ENCODE measurements at places on chromosomes 16 and 17.

- DNase-seq, result no peak
These were observed 504.6 kb downstream of the HS3ST4 start for GRCh38 chr16:26196310-26196709.

- DNase-seq, result no peak
These were observed 24.9 kb upstream of the MYH2 start for GRCh38 chr17:10574324-10574723.

GRCh38 chr16:52460639-52461178 lies 86.2 kb downstream of the TOX3 start:
- no peak for DNase-seq

GRCh38 chr17:9771465-9771864 lies 19.9 kb downstream of the DHRS7C start:
- no peak for DNase-seq

GRCh38 chr17:61255647-61256046 lies 144.0 kb upstream of the TBX2 start:
- no peak for DNase-seq

DNA sequence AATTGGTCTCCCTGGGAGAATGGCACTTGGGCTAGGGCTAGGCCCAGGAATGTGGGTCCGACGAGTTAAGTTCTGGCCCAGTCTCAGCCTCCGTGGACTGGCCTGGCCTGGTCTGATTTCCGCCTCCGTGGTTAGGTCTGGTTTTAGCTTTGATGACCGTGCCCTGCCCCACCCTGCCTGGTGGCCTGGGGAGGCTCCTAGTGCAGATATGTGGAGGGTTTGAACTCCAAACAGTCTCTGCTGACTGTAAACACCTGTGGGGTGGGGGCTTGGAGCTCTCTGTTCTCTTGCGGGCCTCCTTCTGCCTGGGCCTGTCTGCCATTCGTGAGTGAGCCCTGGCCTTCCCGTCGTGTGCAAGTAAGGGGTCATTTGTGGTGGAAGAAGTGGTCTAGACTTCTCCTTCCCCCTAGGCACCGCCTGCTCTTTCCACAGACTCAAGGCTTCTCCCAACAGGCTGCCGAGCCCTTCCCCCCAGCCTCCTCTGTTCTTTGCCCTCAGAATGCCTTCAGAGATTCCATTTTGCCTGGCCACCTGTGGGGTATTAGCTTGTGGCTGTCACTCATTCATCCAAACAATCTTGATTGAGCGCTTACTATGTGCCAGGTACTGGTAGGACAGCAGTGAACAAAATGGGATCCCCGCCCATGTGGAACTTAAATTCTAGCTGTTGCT lies 1.6 kb downstream of the ATP6V0C start:
- DNase-seq, result no peak

- DNase-seq, result no peak
These were observed 18.5 kb downstream of the MRPL45 start for GRCh38 chr17:38315497-38315896.

DNA sequence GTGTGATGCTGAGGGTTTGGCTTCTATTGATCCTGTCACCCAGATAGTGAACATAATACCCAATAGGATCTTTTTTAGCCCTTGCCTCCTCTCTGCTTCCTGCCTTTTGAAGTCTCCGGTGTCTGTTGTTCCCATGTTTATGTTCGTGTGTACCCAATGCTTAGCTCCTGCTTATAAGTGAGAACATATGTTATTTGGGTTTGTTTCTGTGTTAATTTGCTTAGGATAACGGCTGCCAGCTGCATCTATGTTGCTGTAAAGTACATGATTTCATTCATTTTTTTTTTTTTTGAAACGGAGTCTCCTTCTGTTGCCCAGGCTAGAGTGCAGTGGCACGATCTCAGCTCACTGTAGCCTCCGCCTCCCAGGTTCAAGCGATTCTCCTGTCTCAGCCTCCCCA lies 23.0 kb downstream of the DUS2 start:
- DNase-seq, result no peak

GRCh38 chr17:27466376-27466742 lies 10.1 kb downstream of the KSR1 start:
- DNase-seq, result no peak

DNA sequence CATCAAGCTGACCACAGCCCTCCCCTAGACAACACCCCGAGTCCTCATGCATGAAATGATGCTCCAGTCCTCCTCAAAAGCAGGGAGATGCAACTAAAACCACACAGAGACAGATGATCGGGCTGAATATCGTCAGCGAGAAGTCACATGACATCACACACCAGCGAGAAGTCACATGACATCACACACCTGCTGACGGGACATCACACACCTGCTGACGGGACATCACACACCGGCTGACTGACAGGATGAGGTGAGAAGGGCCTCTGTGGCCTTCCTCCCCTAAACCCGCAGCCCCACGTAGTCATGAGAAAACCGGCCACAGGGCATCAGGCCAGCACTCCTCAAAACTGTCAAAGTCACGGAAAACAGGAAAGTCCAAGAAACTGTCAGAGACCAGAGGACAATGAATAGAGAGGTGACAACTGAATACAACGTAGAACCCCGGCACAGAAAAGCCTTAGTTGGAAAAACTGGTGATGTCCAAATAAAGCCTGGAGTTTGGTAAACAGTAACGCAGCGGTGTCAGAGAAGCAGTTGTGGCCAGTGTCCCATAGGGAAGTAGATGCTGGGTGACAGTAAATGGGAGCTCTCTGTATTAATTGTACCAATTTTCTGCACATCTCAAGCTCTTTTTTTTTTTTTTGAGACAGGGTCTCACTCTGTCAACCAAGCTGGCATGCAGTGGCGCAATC lies 14.3 kb downstream of the LITAF start:
- DNase-seq, result no peak

DNA sequence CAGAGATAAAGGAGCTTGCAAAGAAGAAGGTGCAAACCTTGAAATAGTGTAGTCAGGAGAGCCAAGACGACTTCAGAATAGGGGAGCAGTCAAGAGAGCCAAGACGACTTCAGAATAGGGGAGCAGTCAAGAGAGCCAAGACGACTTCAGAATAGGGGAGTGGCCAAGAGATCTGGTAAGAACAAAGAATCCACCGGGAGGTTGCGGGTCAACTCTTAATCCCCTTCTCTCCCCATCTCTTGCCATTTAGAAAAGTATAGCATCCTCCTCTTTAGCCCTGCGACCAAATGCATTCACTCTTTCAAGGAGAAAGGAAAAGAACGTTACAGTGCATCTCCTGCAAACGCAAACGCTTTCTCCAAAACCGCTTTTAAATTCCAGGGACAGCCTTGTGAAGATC lies 713 bp downstream of the KNOP1 start:
- DNase-seq, result no peak

GRCh38 chr16:81537721-81538561 lies 93.3 kb downstream of the CMIP start:
- no peak for DNase-seq

DNA sequence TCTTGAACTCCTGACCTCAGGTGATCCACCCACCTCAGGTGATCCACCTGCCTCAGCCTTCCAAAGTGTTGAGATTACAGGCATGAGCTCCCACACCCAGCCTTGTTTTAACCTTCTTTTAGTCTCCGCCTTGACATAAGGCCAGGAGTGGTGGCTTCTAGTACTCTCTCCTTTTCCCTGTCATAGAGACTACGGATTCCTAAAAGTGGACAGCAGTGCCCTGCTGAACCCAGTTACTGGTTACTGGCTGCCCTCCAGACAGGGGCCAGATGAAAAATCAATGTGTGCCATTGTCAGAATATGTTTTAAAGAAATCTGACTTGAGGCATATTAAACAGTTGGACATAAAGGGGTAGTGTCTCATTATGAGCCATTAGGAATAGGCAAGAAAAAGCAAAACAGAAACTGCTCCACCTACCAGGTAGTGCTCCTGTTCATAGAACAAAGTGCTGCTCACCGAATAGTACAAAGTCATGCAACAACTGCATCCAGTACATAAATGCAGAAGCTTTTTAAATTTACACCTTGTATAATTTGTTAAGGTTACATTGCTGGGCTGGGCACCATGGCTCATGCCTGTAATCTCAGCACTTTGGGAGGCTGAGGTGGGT lies 32.1 kb downstream of the TRIM25 start:
- DNase-seq, result no peak

GRCh38 chr16:70805380-70805779 lies 4.4 kb upstream of the VAC14 start:
- DNase-seq, result no peak

GRCh38 chr16:228151-228851 lies 948 bp downstream of the LUC7L start:
- no peak for DNase-seq

- no peak for DNase-seq
These were observed 48.8 kb downstream of the PITPNM3 start for GRCh38 chr17:6507535-6507934.

GRCh38 chr16:31052114-31052513 lies 18.8 kb downstream of the STX4 start:
- DNase-seq, result no peak

DNA sequence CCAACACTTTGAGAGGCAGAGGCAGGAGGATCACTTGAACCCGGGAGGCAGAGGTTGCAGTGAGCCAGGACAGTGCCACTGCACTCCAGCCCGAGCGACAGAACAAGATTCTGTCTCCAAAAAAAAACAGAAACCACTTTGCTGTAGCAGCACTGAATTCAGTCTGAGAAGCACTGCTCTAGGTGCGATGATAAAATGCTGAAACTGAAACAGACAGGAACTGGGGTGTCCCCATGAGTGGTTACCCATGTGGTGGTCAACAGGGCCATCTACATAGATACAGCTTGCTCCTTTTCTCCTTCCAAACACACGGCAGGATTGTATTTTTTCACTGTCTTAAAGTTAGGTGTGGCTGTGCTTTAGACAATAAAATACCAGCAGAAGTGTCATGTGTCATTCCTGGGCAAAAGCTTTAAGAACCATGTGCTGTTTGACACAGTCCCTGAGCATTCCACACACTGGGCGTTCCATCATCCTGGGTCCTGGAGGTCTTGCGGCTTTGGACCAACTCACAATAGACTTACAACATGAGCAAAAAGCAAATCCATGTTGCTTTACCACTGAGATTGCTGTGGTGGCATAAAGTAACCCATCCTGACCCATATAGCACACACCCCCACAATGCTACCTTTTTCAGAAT lies 11.5 kb downstream of the GAS7 start:
- DNase-seq, result no peak

GRCh38 chr16:77430360-77430759 lies 4.5 kb downstream of the ADAMTS18 start:
- no peak for DNase-seq

GRCh38 chr17:10050597-10051101 lies 145.6 kb upstream of the RCVRN start:
- DNase-seq, result no peak

GRCh38 chr17:65638221-65638975 lies 77.0 kb upstream of the AXIN2 start:
- DNase-seq, result no peak

GRCh38 chr16:67216612-67217490 lies 10.1 kb upstream of the TMEM208 start:
- DNase-seq, result no peak

DNA sequence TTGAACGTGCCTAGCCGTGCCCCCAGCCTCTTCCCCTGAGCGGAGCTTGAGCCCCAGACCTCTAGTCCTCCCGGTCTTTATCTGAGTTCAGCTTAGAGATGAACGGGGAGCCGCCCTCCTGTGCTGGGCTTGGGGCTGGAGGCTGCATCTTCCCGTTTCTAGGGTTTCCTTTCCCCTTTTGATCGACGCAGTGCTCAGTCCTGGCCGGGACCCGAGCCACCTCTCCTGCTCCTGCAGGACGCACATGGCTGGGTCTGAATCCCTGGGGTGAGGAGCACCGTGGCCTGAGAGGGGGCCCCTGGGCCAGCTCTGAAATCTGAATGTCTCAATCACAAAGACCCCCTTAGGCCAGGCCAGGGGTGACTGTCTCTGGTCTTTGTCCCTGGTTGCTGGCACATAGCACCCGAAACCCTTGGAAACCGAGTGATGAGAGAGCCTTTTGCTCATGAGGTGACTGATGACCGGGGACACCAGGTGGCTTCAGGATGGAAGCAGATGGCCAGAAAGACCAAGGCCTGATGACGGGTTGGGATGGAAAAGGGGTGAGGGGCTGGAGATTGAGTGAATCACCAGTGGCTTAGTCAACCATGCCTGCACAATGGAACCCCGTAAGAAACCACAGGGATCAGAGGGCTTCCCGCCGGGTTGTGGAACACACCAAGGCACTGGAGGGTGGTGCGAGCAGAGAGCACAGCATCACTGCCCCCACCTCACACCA lies 724 bp downstream of the GAA start:
- DNase-seq, result no peak

DNA sequence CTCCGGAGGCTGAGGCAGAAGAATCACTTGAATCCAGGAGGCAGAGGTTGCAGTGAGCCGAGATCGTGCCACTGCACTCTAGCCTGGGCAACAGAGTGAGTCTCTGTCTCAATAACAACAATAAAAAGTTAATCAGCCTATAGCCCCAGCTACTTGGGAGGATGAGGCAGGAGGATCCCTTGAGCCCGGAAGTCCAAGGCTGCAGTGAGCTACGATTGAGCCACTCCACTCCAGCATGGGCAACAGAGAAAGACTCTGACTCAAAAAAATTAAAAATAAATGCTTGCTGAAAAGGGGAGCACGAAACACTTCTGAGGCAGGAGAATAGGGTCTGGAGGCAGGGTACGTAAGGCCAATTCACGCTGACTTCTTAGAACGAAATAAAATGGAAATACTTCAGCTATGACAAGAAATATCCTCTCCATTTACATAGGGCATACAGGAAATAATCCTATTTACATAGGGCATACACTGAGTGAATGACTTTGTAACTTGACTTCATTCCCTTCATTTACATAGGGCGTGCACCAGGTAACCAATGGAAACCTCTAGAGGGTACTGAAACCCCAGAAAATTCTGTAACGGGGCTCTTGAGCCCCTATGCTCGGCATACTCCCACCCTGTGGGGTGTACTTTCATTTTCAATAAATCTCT lies 3.2 kb upstream of the PRPSAP1 start:
- DNase-seq, result no peak

DNA sequence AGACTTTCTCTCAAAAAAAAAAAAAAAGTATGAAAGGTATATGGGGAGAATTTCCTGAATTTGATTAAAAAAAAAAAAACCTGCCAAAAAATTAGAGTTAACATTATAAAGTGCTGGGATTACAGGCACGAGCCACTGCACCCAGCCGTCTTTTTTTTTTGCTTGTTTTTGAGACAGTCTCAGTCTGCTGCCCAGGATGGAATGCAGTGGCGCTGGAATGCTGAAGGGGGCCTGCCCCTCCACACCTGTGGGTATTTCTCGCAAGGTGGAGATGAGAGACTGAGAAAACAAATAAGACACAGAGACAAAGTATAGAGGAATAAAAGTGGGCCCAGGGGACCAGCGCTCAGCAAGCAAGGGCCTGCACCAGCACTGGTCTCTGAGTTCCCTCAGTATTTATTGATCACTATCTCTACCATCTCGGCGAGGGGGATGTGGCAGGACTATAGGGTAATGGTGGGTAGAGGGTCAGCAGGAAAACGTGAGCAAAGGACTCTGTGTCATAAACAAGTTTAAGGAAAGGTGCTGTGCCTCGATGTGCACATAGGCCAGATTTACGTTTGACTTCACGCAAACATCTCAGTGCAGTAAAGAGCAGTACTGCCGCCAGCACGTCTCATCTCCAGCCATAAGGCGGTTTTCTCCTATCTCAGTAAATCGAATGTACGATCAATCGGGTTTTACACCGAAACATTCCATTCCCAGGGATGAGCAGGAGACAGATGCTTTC lies 117.2 kb downstream of the GOSR1 start:
- DNase-seq, result no peak

GRCh38 chr16:16774389-16774788 lies 395.4 kb downstream of the NPIPA7 start:
- no peak for DNase-seq

- no peak for DNase-seq
These were observed 15.4 kb upstream of the NDEL1 start for GRCh38 chr17:8420041-8420934.

Data from stimulated activated CD4-positive, alpha-beta T cell treated with anti-CD3 and anti-CD28 coated beads, Interleukin-1b, Interleukin-23, amount 100 ng/mL, for 4 hours (primary cell).